ENCODE measurements at places on chromosomes 5 and 9. TPM values are rescaled to one million over a fixed set of nuclear protein-coding genes. Genes with fewer than 3 reads are reported as not detected.
A peak's percentile ranks its signal among the peaks of the same experiment; 100 is the strongest.

DNA sequence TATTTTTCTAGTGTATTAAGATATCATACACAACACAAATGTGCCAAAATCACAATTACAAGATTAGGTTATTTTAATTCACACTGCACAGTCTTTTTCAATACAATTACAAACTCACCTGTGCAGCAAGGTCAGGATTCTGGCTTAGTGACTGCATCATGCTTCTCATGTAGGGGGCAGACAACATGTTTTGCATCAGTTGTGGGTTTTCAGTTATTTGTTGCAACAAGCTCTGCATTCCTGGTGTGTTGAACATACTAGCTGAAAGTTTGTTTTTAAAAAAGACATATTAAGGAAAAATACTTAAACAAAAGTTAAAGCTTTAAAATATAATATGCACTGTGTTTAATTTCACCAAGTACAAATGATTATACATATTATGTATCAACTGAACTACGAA lies 38.7 kb downstream of the UBQLN1 start:
- no peak for DNase-seq

Gene TCF7
- 92.3 TPM for total RNA-seq

- no peak for DNase-seq
Observed at GRCh38 chr9:77848404-77848803, 183.2 kb downstream of the GNAQ start.

Gene RAD1
- total RNA-seq: 40.7 TPM

GRCh38 chr9:130539420-130540223 lies 39.8 kb upstream of the FUBP3 start:
- DNase-seq: no peak

DNA sequence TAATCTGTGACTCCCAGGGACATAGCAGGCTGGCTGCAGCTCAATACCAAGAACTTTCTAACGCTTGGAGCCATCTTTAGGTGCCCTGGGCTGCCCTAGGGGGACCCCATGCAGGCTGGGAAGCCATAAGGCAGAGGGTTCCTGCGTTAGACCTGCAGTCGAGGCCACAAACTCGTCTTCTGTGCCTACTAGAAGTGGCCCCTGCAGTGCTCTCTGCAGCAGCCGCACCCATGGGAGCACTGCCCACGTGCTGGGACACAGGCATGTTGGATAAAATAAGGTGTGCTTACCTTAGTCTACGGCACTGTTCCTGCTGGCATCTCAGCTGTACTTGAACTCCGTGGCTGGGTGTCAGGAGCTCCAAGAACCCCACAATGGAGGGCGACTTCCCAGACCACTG lies 9.4 kb downstream of the TOR1B start:
- DNase-seq: no peak

GRCh38 chr5:163502521-163502920 lies 2.9 kb upstream of the MAT2B start:
- no peak for DNase-seq

GRCh38 chr9:126295516-126295915 lies 31.1 kb upstream of the MVB12B start:
- no peak for DNase-seq

Gene PCDHB3
- not detected for total RNA-seq

- no peak for DNase-seq
Observed at GRCh38 chr9:90559075-90560073, 83.2 kb downstream of the DIRAS2 start.

- DNase-seq: no peak
Observed at GRCh38 chr9:15211815-15212495, 95.1 kb downstream of the TTC39B start.

- peak; percentile 1 for DNase-seq
Observed at GRCh38 chr9:113566016-113566711, 102.6 kb downstream of the RGS3 start.

Gene DNM1
- total RNA-seq: 0.77 TPM

DNA sequence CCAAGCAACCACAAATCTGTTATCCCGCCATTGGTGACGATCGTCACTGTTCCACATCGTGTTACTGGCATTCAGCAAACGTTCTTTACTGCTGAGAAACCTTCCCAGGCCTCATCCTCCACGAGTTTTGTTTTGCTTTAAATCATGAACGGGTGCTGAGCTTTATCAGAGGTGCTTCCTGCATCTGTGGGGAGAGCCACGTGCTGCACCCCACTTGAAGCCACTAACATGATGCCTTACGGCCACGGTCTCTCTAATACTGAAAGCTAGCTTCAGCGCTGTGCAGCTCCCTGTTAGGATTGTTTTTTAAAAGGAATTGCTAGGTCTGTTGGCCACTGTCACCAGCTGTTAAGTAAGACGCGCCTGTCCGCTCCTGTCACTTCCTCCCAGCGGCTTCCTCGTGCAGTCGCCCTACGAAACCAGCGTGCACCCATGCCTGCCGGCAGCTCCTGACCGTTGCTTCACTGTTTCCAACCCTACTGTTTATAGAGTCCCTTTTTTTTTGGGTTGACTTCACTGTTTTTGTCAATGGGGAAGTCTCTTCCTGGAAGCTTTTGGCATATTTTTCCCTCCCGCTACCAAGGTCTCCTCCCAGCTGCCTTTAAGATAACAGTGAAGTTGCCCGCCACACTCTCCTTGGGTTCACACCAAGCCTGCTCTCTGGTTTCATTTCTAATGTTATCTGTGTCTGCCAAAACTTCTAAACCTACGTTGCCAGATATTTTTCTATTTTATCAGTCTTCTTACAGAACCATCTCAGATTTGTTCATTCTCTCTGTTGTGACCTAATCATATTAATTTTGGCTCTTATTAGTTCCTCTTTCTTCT lies 20.3 kb downstream of the LPCAT1 start:
- DNase-seq: no peak

Gene PCBD2
- total RNA-seq: 9.6 TPM

Gene PCDHGB6
- not detected for total RNA-seq

Gene FUT7
- total RNA-seq: not detected

Gene CER1
- not detected for total RNA-seq

Gene CMYA5
- total RNA-seq: 0.07 TPM

DNA sequence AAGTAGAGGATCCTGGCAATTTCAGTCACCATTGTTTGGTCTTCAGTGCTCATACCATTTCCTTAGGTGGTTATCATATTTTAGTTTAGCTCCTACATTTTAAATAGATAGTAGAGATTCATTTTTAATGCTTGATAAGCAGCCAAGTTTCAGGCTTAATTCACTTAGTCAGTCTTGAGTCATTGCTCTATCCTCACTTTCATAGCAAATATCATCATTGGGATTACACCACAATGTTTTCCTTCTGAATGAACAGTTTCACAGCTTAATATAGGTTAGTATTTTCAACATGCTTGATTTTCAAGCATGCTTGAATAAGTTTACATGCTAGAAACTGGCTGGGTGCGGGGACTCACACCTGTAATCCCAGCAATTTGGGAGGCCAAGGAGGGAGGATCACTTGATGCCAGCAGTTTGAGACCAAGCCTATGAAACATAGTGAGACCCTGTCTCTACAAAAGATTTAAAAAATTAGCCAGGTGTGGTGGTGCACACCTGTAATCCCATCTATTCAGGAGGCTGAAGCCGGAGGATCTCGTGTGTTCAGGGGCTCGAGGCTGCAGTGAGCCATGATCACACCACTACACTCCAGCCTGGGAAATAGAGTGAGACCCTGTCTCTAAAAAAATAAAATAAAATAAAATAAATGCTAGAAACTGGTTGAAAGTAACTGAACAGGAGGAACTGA lies 339.9 kb downstream of the ADGRV1 start:
- no peak for DNase-seq

DNA sequence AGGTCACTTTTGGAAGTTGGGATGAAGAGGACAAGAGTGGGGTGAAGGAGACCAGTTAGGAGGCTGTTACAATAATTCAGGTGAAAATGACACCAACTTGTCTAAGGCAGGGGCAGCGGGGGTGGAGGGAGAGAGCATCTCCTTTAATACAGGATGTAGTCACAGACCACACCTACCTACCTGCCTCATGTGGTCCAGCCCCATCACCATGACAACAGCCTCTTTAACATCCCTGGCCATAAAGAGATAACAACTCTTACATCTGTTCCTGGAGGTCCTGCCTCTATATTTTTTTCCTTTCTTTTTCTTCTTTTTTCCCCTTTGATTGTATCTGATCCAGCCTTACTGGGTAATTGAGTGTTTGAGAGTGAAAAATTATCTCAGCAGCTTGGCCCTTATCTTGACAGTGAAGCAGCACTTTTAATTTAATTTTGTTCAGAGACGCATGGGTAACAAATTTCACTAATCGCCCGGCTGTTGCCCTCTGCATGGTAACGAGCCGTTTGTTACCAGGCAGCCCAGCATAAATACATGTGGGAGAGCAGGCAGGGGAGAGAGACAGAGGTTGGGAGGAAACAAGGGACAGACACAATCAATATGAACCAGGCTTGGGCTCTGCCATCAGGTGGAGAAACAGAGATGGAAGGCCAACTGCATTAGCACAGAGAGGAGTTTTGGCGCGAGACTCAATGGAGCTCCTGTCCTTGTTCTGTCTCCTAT lies 338.1 kb downstream of the ASTN2 start:
- DNase-seq: no peak

Gene VCAN
- not detected for total RNA-seq

Gene NME5
- total RNA-seq: not detected

DNA sequence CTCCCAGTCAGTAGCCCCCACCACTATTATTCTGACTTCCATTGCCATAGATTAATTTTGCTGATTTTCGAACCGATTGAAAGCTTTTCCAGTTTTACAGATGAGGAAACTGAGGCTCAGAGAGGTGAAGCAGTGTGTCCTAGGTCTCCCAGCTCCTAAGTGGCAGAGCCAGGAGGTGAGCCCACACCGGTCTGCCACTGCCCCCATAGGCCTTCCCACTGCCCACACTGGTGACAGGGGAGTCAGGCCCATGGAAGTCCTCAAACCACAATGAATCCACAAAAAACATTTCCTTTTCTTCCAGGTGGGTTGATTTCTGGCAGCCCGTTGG lies 54.9 kb upstream of the RPL26L1 start:
- no peak for DNase-seq

DNA sequence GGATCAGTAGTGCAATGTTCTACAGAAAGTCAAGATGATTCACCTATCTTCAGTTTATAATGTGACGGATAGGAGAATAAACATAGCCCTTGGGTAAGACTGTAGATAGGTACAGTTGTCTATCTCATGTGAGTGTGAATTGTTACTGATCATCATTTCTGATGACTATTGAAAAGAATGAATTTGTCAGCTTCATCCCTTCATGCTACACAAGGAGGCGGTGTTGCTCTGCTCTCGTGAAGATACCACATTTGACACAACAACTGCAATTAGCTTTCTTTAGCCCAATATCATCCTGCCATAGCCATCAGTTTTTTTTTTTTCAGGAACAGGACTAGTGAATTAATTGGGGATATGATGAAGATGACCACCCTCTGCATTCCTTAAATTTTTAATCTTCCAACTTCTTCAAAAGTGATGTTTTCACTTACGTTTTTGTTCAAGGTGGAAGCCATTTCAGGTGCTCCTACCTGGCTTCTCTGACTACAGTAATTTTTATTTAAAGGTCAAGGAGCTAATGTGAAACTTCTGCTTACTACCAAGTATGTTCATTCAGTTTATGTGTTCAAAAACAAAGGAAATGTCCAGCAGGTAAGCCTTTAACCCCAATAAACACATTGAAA lies 152.9 kb upstream of the MOCS2 start:
- DNase-seq: peak; percentile 25

Gene CD180
- total RNA-seq: not detected

Gene NUP155
- total RNA-seq: 87.8 TPM

DNA sequence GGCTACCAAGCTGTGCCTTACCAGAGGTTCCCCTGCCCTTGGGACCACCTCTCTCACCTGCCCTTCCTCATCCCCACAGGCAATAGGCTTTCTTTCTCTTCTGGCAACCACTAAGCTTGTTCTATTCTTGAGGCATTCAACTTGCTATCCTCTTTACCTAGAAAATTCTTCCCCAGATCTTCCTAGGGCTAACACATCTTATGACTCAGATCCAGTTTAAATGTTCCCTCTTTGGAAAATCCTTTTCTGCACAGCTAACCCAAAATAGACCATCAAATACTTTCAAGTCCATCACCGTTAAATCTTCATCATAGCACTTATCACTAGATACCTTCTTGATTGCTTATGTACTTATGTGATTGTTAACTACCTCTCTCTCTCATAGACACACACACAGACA lies 93.7 kb downstream of the ENC1 start:
- DNase-seq: no peak

GRCh38 chr5:10358999-10359398 lies 5.5 kb downstream of the MARCHF6 start:
- DNase-seq: no peak

GRCh38 chr5:95928724-95929253 lies 32.9 kb downstream of the ELL2 start:
- DNase-seq: no peak

Gene LOX
- total RNA-seq: not detected

Gene CYLC2
- not detected for total RNA-seq

Gene C5orf15
- 18.1 TPM for total RNA-seq

Gene ITK
- 340 TPM for total RNA-seq

GRCh38 chr5:61245486-61245885 lies 83.2 kb upstream of the SMIM15 start:
- no peak for DNase-seq

DNA sequence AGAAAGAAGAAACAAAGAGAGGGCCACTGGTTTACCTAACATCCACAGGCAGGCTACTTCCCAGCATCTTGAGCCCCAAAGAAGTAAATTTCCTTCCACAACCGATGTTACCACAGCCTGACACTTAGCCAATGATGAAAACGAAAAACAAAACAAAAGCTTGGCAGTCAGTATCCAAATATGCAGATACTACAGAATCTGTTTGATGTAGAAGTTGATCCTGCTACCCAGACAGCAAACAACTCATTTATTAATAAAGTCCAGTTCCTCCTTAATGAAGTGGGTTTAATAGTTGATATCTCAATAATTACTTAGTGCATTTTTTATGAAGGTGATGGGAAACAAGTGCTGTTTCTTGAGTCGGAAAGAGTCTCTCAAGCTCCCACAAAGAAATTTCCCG lies 67.1 kb upstream of the GABRP start:
- no peak for DNase-seq

- no peak for DNase-seq
Observed at GRCh38 chr9:99682870-99683269, 138.8 kb upstream of the NR4A3 start.

GRCh38 chr5:160419458-160420330 lies 813 bp upstream of the SLU7 start:
- no peak for DNase-seq

DNA sequence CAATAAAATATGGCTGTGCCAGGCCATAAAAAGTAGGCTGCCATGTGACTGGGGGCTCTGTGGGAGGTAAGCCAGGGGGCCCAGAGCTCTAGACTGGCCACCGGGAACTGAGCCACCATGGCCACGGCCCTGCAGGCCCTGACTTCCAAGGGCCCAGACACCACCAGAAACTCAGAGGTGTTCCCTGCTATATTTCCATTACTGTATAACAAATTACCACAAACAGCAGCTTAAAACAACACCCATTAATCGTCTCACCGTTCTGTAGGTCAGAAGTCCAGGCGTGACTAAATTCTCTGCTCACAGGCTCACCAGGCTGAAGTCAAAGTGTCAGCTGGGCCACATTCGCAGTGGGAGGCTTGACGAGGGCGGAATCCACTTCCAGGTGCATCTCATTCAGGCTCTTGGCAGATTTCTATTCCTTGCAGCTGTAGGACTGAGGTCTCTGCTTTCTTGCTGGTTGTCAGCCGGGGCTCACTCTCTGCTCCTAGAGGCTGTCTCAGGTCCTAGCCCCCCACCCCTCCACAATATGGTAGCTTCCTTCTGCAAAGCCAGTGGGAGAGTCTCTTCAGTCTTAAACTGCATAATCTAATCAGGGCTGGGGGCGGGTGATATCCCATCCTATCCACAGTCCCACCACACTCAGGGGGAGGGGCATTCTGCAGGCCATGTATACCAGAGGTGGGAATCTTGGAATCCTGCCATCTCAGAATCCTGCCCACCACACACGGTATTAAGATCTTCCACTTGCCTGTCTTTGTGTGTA lies 125.4 kb downstream of the C5orf15 start:
- no peak for DNase-seq

Gene TMC1
- total RNA-seq: not detected

Data from activated naive CD4-positive, alpha-beta T cell treated with anti-CD3 and anti-CD28 coated beads for 36 hours (primary cell).